NCI-H345 (cell line): ENCODE measurements at places on chromosomes 2 and 18.

- DNase-seq = no peak
These were observed 43.5 kb upstream of the MYCN start for GRCh38 chr2:15896859-15897258.

DNA sequence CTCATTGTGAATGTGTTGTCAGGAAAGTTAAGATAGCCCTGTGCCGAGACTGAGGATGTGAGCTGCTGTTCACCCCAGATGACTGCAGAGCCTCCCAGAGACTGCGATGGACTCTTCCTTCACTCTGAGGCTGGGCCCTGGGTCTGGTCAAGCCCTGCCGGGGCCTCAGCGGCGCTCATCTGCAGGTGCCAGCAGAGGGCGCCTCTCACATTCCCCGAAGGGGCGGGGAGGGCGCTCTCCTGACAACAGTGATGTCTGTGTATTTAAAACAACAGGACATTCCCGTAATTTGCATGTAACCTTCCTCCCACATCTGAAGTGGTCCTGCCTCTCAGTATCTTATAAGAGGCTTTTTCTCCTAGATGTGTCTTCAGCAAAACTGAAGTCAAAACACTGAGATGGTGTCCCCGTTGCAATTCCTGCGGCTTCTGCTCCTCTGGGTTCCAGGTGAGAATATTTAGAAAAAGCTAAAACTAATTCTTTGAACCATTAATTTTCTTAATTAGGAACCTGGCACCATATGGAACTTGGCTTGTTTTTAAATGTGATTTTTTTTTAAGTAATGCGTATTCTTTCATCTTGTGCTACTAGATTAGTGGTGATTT lies 1377.9 kb downstream of the RPIA start:
- DNase-seq = no peak

DNA sequence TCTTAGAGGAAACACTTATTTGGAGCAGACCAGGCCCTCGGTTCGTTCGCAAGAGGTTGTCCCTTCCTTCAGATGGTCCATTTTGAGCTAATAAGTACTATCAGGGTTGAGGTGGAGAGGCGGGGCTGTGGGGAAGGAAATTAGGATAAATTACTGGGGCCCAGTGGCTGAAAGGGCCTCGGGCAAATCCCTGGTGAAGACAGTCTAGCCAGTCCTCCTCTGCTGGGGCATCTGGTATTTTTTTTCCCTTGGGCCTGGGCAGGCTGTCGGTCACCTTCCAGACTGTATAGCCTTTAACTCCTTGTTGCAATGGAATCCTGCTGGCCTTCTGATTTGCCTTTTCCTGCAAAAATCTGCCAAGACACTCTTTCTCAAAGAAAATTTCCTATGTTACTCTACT lies 1.7 kb upstream of the MYO3B start:
- DNase-seq = no peak

DNA sequence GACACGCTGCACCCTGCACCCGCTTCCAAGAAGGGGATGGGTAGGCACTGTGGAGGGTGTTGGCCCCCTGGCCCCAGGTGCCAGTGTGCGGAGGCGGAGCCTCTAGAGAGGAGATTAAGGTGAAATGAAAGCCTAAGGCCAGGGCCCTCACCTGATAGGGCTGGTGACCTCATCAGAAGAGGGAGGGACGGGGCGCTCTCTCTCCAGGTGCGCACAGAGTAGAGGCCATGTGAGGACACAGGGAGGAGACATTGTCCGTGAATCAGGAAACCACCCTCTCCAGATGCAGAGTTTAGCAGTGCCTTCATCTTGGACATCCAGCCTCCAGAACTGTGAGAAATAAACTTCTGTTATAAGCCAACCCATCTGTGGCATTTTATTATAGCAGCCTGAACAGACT lies 62.3 kb downstream of the PSMG2 start:
- no peak for DNase-seq

DNA sequence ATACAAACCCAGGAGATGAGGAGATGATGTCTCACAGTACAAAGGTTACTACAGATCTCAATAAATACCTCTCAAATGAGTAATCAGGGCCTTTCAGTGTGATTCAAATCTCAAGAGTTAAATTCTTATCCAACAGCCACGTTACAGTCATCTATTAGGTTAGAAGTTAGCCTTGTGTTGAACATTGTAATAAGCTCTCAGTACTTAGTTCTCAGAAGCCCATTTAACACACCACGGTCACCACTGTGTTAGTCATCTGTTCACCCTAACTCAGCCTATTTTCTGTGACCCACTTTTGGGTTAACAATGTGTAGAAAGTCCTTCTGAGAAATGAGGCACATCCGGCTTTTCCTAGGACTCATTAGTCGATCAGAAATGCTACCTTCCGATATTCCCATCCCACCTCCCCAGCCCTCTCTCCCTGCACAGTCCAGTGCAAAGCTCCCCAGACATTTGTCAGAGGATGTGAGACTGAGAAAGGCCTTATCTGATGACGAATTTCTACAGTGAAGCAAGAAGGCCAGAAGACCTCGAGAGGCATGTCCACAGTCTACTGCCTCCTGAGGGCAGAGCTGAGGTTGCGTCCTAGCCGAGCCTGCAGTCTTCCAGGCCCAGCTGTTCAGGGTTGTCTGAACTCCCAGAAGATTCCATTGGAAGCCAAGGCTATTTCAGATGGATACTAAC lies 92.6 kb downstream of the ACTR2 start:
- DNase-seq = no peak

GRCh38 chr2:114034742-114035141 lies 144.9 kb downstream of the ACTR3 start:
- DNase-seq = no peak

GRCh38 chr2:216572582-216573578 lies 60.3 kb upstream of the IGFBP2 start:
- DNase-seq = no peak

DNA sequence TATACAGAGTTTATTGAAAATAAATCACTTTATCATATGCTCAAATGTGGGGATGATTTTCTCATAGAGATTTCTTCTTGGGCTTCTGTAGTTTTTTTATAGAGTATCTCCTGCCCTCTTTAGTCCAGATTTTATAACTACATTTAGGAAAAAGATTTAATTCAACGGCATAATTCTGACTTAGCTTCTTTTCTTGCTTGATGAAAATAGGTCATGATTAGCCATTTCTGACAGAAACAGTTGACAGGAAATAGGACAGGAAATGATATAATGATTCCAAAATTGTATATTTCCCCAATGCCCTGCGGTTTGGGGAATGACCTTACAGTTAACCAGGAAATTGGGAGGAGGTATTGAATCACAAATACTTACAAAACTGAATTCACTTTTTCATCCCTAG lies 1531.9 kb upstream of the ACVR2A start:
- peak; percentile 14 for DNase-seq

- DNase-seq = no peak
These were observed 20.1 kb upstream of the TEX51 start for GRCh38 chr2:126878601-126879000.
